Activated CD8-positive, alpha-beta memory T cell treated with anti-CD3 and anti-CD28 coated beads for 1 hour (primary cell): ENCODE measurements at places on chromosomes 12 and 14.

- DNase-seq, result no peak
These were observed 68.9 kb upstream of the STAC3 start for GRCh38 chr12:57319678-57320469.

- no peak for DNase-seq
These were observed 124.9 kb downstream of the PTPRR start for GRCh38 chr12:70795608-70796007.

DNA sequence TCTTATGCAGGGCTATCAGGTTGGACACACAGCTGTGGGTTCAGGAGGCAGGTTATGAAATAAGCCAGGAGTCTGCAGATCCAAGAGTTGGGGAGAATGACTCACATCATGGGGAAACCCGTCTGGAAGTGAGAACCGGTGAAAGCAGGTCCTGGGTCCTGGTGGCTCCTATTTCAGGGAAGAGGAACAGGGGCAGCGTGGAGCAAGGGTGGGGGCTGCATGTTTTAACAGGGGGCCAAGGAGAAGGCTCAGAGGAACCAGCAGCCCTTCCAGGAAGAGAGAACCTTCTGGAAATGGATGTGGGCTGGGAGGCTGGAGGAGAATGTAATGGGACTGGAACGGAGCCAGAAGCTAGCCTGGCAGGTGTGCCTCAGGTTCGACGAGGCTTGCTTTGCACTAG is 7.8 kb upstream of the KRT74 start:
- no peak for DNase-seq

DNA sequence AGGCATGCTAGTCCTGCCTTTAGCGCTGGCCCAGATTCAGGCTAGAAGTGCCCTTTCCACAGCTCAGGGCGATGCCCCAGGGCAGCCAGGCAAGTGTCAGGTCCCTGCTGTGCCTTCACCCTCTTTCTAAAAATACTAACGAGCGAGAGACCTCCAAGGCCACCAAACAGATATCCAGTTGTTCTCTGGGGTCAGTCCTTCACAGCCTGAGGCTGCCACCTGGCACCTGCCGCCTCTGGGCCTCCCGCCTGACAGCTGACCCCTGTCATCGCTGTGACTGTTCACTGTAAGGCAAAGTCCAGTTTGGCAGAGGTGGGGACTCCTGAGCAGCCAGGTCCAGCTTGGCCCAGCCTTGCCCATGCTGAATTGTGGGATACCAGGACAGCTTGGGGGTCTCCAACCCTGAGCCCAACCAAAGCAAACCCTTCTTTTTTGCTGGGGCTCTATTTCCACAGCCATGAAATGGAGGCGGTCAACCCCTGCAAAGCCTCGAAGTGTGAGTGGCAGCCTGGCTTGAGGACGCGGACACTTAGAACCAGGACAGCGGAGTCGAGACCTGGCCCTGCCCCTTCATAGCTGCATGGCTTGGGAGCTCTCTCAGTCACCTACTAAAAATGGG is 79.9 kb downstream of the NINJ2 start:
- no peak for DNase-seq

- no peak for DNase-seq
These were observed 120.7 kb downstream of the AACS start for GRCh38 chr12:125185740-125186470.

- no peak for DNase-seq
These were observed 209.6 kb upstream of the RTL1 start for GRCh38 chr14:101113108-101113612.

DNA sequence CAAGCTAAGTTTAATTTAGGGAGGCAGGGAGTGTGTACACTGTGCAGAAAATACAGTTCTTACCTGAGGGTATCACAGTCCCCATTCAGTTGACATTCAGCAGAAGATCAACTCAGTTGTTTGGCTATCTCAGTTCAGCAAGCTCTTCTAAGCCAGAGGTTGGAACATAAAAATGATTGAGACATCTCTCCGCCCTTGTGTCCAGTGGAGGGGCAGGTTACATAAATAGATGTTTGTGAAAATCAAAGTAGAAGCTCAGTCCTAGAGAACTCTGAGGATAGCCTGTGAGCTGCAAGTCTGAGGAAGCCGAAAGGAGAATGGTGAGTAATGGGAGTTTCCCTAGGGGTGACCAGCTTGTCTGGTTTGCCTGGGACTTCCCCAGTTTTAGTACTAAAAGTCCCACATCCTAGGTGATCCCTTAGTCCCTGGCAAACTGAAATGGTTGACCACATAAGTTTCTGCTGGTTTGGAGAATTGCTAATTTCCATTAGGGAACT is 251.4 kb upstream of the ATP2B1 start:
- DNase-seq, result no peak

DNA sequence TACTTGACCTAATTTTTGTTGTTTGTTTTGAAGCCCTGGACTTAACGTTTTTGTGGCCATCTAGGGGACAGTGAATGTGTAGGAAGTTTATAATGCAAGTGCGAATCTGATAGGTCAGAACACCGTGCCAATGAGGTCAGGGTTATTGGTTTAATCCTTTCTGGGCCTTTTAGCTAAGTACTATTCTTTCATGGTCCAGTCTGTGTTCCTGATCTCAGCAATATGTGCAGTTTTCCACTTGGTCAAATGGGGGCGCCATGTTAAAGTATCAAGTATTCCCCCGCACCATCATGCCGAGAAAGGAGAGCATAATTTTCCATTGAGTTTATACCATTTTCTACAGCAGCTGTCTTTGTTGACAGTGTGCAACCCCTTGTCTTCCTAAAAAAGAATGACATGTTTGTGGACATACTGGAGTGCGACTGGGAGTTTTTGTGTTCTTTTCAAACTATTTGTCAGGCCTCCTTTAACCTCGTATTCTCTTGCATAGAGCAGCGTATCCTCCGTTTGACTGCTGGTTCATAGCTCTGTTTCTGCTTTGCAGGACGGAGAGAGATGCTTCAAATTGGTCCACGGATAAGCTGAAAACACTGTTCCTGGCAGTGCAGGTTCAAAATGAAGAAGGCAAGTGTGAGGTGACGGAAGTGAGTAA is 1.3 kb downstream of the AHSA1 start:
- DNase-seq, result peak; percentile 20

DNA sequence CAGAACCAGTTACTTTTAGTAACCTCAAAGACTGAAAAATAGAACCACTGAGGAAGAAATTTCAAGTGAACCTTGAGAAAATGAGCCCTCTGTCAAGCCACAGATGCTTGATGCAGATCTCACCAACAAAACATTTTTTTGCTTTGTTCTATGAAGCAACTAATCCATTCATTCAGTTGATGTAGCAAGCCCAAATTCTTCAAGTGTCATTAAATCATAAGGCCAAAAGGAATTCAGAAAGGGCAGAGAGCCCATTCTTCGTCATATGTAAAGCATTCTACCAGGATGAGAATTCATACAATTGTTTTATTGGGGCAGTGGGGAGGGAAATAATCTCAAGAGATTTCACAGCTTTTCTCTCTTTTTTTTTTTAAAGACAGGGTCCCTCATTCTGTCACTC is 218.0 kb upstream of the RGS6 start:
- no peak for DNase-seq

GRCh38 chr12:50901685-50902113 is 50.6 kb upstream of the HIGD1C start:
- no peak for DNase-seq

DNA sequence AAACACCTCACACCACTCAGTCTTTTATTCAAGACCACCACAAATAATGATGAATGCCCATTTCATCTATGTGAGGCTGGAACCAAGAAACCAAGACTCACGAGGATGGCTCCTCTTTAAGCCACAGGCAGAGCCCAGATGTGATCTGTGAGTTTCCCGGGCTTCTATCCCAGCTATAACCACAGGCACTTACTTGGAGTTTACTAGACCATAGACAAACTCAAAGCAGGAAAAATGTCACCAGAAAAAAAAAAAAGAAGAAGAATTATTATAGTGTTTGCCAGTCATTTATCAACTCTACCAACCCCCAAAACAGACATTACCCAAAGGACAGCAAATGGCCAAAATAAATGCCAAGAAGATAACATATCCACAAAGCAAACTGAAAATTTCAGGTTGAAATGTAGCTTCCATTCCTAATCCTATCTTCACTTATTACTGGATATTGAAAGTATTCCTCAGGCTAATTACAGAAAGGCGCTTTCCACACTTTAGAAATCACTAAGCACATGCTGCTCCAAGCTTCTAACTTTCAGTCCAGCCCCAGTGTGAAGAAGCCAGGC is 44.7 kb downstream of the ZFYVE1 start:
- DNase-seq, result no peak

GRCh38 chr14:32940066-32940651 is 1.5 kb downstream of the NPAS3 start:
- DNase-seq, result no peak

- no peak for DNase-seq
These were observed 173.7 kb downstream of the FOXN3 start for GRCh38 chr14:89243286-89243685.

GRCh38 chr14:103026988-103027387 is 30.4 kb downstream of the CDC42BPB start:
- no peak for DNase-seq

DNA sequence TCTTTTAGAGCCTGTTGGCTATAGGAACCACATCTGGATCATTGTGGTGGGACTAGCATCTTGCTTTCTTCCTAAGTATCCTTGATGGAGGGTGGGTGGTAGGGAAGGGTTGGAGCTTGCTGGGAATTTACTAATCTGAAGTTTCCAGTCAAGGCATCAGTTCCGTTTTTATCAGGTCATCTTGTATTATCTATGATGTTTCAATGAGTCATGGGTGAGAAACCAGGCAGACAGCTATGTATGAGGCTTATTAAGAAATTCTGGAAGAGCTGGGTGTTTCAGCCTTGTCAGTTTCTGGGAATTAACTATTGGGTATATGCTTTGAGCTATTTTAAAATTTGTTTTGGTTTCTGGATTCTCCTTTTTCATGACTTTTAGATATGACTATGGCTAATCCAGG is 11.3 kb downstream of the TSFM start:
- no peak for DNase-seq

- DNase-seq, result no peak
These were observed 2.0 kb upstream of the CHURC1 start for GRCh38 chr14:64912261-64912660.

DNA sequence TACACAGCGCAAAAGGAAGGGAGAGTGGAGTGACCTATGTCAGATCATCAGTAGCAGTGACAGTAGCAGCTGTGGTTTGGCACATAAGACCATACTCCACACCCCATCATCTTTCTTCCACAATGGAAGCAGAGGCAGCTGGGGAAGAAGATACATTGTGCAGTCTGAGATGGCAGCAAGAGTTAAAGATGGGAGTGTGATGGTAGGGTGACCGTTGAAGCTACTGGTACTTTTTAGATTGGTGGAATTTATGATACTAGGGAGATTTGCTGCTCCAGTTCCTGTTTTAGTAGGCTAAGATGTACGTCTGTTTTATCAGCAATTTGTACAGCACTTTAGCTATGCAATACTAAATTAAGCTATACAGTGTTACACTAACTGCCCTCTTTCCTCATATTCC is 291.0 kb downstream of the FUT8 start:
- DNase-seq, result no peak

GRCh38 chr12:121805171-121806008 is 1.6 kb downstream of the SETD1B start:
- no peak for DNase-seq

GRCh38 chr12:38809832-38810231 is 95.6 kb downstream of the CPNE8 start:
- no peak for DNase-seq
